ENCODE measurements at places on chromosomes 5 and 9.

DNA sequence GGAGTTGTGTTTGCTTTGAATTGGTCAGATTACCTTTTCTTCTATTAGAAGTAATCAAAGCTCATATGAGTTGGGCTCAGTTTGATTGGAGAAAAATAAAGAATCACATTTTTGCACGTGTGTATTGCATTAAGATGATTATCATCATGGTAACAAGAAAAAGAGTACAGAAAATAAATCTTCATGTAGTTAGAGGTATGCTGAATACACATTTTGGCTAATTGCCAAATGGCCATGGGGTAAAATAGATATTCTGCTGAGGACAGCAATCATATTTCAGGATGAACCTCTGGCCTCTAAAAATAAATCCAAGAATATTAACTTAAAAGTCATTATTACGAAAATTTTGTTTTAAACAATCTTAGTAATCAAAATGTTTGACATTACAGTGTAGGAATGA is 38.9 kb upstream of the GNAQ start:
- DNase-seq, result no peak

DNA sequence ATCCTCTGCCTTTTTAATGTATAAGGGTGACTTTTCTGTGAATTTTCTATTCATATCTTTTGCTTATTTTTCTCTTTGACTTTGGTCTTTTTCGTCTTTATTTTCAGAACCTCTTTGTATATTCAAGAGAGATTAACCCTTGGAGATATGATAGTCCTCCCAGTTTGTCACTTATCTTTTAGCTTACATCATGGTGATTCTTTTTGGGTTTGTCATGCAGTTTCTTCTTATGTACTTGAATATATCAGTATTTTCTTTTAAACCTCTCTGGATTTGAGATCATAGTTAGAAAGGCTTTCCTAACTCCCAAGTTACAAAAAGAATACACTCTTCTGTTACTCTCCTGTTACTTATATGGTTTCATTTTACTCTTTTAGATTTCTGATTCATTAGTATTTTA is 27.5 kb upstream of the GPR21 start:
- no peak for DNase-seq

DNA sequence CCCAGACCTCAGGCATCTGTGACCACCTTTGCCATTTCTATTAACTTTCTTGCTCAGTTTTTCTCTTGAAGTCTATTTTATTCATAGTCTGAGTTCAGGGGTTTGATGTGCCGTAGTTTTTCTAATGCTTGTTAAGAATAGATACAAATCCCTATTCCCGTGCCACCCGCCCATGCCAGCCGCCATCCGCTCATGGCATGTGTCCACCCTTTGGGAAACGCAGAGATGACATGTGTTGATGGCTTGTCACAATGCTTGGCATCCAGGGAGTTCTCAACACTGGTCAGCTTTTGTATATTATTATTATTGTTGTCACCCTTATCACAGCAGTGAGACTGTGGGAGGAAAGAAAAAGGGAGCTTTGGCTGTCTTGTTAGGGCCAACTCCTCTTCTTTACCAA is 17.3 kb upstream of the ANGPTL2 start:
- DNase-seq, result no peak

- no peak for DNase-seq
Measured at GRCh38 chr5:67010684-67011409, 185.8 kb downstream of the CD180 start.

- DNase-seq, result no peak
Measured at GRCh38 chr9:34652602-34653000, 616 bp downstream of the IL11RA start.

GRCh38 chr5:118988866-118989180 is 476 bp upstream of the DTWD2 start:
- no peak for DNase-seq

DNA sequence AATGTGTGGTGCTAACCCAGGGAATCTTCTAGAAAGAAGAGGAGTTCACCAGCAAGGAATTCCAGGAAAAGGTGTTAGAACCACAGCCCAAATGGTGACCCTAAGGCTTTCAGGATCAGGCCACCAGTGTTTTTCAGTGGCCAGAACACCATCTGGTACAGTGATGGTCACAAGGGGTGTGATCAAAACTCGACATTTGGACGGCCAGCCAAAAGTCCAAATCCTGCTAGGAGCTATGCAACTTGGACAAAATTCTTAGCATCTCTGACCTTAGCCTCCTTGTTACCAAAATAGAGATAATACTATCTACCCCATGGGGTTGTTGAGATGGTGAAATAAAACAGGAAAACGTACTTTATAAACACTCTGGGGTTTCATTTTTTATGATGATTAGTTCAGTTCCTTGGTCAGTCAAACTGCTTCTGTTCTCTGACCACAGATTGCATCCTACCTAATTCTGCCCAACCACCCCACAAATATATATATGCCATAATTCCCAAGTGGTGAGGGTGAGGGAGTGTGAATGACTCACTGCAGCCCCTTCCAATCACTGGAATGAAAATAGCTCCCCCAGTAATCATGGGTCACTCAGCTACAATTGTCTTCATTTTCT is 210.3 kb downstream of the CDK5RAP2 start:
- no peak for DNase-seq

DNA sequence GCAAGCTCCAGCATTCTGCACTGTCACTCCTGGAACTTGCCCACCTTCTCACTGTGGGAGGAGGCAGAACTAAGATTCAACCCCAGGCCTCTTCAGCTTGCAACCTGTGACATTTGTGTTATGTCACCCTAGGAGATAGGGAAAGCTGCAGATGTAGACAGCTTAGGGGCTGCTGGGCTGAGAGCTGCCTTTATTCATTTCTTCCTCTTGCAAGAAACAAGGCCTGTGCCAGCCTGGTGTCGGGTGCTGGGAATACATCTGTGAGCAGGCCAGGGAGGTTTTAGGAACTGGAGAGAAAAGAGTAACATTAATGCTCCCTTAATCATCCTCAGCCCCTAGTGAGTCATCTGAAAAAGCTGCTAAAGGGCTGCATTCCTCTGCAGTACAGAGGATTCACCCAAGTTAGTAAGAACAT is 101.8 kb downstream of the FGF18 start:
- DNase-seq, result no peak

GRCh38 chr9:20043035-20043434 is 254.2 kb upstream of the SLC24A2 start:
- DNase-seq, result no peak

- DNase-seq, result no peak
Measured at GRCh38 chr5:14218011-14218410, 74.9 kb downstream of the TRIO start.

DNA sequence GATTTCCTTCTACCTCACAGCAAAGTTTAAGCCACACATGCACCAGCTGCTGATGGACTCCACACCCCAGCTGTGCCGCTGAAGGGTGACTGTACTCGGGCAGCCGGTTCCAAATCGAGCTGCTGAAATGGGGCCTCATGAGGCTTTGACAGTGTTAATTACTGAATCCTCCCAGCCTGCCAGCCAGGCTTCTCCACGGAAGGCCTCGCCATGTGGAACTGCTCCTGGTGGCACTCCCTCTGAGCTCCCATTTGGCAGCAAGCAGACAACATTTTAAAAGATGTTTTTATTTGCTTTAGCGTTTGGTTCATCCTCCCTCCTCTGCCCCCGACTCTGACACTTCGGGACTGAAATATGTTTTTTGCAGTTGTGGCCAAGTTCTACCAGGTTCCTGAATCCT is 479.4 kb upstream of the MPDZ start:
- no peak for DNase-seq

DNA sequence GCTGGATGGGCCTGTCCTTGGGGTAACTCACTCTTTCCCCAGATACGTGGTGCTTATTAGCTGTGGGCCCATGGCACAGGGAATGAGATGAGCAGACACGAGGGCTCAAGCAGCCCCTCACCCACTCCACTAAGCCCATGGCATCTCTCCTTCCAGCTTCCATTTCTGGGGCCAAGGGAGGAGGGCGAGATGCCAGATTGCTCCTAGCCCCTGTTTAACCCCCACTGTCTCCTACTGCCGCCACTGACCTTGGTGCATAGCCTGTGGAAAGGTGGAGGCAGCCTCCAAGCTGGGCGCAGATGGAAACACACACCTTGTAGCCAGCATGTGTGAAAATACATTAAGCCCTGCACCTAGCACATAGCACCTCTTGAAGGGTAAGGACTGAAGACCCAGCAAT is 167.6 kb downstream of the FSTL4 start:
- DNase-seq, result no peak

DNA sequence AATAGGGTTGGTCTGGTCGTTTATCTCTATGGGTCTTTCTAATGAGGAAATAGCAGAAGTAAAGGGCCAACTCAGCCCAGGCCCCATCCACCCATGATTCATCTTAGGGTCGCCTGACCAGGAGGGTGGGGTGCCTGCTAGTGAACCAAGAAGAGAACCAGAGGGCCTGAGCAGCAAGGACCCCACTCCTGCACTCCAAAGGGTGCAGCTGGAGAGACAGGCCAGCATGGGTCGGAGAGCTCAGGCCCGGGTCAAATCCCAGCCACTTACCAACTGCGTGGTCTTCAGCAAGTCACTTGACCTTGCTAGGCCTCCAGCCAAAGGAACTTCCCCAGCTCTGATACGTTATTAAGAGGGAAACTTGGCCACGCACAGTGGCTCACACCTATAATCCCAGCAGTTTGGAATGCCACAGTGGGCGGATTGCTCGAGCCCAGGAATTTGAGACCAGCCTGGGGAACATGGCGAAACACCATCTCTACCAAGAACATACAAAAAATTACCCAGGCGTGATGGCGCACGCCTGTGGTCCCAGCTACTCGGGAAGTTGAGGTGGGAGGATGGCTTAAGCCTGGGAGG is 4.3 kb downstream of the BBLN start:
- DNase-seq, result no peak

GRCh38 chr5:110852053-110852452 is 113.2 kb downstream of the SLC25A46 start:
- no peak for DNase-seq

DNA sequence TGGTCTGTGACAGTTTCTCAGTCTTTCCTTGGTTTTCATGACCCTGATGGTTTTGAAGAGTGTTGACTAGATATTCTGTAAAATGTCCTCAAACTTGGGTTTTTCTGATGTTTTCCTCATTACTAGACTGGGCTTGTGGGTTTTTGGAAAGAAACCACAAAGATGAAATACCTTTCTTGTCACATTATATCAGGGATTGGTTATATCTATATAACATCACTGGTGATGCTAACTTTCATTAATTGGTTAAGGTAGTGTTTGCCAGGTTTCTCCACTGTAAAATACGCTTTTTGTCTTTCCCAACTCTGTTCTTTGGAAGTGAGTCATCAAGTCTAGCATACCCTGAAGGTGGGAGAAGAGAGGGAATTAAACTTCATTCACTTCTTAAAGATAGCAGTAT is 3.3 kb upstream of the IL31RA start:
- DNase-seq, result no peak

- DNase-seq, result no peak
Measured at GRCh38 chr5:76155536-76155935, 72.4 kb downstream of the SV2C start.

GRCh38 chr9:127382541-127382940 is 14.4 kb upstream of the SLC2A8 start:
- DNase-seq, result no peak

DNA sequence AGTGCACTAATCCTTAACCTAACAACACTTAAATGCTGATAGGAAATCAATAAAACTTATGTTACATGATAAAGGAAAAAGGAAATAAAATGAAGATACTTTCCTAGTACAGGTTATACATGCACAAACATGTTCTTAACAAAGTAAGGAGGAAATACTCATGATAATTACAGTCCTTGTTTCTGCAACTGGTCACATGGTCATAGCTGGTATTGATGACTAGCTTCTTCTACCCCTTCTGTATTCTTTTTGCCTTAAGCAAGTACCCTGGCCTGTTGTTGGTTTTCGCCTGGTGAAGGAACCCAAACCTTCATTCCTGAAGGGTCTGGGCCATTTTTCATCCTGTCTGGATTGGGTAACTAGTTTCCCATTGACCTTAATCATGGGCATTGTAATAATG is 93.7 kb upstream of the FBN2 start:
- DNase-seq, result no peak

DNA sequence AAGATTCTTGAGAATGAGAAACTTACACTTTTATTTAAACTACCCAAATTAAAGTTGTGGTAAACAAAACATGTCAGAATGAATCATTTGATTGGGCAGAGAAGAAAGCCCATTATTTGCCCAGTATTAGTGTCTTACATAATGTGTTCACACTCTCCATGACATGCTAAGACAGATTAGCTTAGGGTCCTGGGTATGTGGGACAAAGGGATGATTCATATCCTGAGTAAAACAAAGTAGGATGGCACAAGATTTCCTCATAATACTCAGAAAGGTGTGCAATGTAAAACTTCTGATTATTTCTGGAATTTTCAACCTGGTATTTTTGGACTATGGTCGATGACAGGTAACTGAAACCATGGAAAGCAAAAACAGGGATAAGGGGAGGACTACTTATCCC is 183.9 kb upstream of the POU5F2 start:
- no peak for DNase-seq

DNA sequence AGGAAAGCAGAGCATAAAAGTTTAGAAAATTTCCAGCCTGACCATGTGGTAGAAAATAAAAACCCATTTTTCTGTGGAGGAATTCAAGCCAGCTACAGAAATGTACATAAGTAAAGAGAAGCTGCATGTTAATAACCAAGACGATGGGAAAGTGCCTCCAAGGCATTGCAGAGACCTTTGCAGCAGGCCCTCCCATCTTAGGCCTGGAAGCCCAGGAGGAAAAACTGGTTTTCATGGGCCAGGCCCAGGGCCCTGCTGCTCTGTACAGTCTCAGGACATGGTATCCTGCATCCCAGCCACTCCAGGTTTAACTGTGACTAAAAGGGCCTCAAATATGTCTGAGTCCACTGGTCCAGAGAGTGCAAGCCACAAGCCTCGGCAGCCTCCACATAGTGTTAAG is 754.8 kb upstream of the RIOK2 start:
- DNase-seq, result no peak

DNA sequence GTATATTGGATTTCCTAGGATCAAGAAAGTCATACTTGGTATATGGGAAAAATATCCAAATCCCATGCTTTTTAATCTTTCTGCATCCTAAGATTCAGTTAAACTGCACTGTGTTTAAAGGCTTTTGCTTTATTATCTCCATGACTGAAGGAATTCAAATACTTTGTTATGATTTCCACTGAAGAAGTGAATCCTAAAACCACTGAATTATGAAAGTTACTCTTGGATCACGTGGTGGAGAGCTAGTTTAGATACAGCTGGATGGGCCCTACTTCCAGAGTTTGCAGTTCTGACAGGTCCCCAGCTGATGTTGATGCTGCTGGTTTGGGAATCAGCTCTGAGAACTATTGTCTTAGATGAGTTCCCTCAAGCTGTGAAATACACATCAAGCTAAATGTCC is 5.0 kb downstream of the DAB2 start:
- DNase-seq, result no peak

GRCh38 chr5:158492841-158493242 is 606.9 kb downstream of the EBF1 start:
- DNase-seq, result no peak

- no peak for DNase-seq
Measured at GRCh38 chr5:78561261-78561660, 87.3 kb downstream of the LHFPL2 start.

DNA sequence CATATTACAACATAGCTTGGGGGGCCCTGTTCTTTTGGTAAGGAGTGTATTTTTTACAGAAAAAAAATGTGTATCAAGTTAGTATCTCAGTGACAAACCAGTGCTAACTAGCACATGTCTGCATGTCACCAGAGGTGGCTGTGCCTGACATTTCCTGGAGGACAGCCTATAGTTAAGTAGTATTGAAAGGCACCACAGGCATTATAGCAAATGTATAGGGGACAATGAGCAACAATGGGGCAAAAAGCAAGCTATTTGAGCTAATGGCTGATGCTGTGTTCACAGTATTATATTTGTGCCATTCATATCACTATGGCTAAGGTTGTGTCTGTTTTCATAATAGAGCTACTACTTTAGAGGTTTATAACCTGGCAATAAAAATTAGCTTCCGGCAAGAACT is 1644.0 kb downstream of the MAT2B start:
- DNase-seq, result no peak

All from AML-193 (cell line).